ENCODE measurements at places on chromosomes 5 and 9.

- no peak for DNase-seq
These were observed 13.2 kb downstream of the PTGS1 start for GRCh38 chr9:122383992-122384461.

- no peak for DNase-seq
These were observed 220.4 kb downstream of the PARP8 start for GRCh38 chr5:50886657-50887345.

DNA sequence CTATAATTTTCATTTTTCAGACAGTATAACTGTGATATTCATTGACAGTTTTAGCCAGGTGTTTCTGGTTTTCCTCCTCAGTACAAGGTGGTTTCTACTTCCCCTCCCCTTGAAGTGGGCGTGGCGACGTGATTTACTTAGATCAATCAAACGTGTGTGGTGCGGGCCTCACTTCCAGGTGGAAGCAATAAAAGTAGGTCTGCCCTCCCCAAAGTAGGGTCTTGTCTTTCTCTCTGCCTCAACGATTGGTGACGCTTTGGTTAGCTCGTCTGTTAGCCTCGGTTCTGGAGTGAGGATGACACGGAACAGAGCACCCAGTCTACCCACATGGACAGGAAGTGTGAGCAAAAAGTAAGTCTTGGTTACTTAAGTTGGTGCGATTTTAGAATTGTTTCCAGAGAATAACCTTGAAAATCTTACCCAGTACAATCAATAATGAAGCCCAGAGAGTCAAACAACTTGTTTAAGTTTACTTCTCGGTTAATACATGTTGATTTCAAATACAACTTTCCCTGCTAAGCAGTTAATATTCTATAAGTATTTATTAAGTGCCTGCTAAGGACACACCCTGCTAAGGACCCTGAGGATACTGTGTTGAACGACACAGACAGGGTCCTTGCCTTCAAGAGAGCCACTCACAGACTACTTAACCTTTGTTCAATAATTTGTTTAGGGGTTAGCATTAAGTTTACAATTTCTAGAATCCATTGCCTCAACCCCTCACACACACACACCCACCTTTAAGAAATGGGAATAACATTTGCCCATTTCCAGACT is 48.4 kb downstream of the COX7C start:
- DNase-seq: no peak

- no peak for DNase-seq
These were observed 17.1 kb upstream of the SPATA31E1 start for GRCh38 chr9:87865626-87866025.

- DNase-seq: no peak
These were observed 60.1 kb downstream of the OTULIN start for GRCh38 chr5:14724633-14725032.

GRCh38 chr5:150402229-150402773 is 10.4 kb downstream of the CD74 start:
- no peak for DNase-seq

DNA sequence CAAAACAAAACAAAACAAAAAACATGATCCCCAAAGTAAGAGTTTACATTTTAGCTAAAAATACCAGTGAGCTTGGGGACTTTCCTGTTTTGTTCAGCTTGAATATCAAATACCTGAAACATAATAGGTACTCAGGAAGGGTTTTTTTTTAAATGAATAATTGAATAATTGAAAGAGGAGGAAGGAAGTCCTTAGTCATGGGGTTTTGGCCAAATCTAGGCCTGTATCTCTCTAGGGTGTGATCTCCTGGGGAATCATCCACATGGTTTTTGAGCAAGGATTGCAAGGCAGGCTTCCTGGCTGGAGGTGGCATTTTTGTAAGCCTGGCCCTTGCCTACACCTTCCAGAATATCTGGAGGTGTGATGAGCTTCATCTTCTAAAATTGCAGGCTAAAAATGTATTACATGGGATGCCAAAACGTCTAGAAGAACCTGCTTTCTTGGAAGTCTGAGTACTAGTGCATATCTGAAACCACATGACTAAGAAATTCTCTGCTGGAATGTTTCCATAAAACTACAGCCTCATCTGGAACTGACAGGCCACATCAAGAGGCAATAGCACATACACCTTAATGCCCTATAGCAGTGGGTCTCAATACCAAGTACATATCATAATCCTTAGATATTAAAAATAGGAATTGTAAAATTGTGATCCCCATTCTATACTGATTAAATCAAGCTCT is 10.4 kb downstream of the C9 start:
- no peak for DNase-seq

- no peak for DNase-seq
These were observed 15.0 kb downstream of the ACSL6 start for GRCh38 chr5:131996210-131997025.

DNA sequence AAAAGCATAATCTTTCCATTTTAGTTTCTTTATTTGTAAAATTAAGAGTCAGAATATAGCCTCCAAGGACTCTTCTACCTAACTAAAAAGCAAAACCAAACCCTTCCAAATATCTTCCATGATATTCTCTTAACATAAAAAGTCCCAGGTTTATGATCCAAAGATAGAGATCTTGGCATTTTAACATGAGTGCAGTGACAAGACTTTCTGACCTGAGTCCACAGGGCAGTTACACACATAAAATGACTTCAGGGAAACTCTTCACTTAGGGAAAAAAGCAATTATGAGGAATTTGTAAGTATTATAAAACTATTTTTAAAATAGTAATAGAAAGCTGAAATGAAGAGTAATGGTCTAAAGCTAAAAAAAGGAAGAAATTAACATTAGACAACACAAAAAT is 772.6 kb upstream of the DMAC1 start:
- DNase-seq: no peak

DNA sequence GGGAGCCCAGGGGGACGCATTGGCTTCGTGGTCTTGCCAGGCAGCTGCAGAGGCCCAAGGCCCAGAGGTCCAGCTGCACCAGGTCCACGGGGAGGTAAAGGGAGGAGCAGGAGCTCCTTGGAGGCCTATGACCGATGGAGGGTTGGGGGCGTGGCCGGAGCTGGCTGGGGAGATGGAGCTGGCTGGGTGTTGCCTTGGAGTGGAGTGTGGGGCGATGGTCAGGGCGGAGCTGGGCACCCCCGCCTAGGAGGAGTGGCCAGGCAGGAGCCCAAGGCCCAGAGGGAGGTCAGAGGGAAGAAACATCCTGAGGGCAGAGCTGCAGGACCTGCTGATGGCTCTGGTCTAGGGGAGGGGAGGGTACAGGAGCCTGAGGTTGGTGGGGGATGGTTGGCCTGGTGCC is 44.6 kb downstream of the KCNT1 start:
- no peak for DNase-seq

DNA sequence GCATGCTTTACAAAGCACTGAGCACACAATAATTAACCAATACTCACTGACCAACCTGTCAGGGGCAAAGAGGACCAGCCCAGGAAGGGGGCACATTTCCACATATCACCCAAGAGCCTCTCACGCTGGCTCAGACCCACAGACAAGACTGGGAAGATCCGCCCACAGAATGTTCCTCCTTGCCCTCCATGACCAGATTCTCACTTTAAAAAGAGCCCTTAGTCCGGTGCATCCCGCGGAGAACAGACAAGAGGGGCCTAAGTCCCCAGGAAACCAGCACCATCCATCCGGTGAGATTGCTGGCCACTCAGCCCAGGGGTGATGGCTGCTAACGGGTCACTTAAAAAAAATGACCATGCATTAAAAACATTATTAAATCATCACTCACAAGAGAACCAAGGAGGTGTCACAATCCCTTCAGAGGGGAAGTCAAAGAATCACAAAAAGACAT is 32.9 kb downstream of the SEMA4D start:
- no peak for DNase-seq

- DNase-seq: no peak
These were observed 2.3 kb downstream of the NTRK2 start for GRCh38 chr9:84671586-84672521.

- DNase-seq: no peak
These were observed 98.2 kb downstream of the FOCAD start for GRCh38 chr9:20782289-20782688.

DNA sequence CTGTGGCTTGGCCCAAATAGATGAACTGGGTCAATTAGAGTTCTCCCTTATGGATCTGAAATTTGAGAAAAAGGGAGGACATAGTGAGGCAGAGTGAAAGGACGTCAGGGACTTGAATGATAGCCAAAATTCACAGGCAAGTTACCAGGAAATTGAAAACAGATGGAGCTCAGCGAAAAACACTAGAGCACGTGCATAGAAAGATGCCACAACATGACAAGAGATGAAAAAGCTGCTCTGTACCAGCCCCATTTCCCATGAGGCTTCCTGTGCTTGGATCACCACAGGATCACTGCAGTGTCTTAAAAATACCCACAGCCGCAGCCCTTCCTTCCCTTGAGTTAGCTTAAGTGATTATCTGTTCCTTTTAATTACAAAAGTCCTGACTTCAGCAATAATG is 39.0 kb upstream of the HOMER1 start:
- no peak for DNase-seq

DNA sequence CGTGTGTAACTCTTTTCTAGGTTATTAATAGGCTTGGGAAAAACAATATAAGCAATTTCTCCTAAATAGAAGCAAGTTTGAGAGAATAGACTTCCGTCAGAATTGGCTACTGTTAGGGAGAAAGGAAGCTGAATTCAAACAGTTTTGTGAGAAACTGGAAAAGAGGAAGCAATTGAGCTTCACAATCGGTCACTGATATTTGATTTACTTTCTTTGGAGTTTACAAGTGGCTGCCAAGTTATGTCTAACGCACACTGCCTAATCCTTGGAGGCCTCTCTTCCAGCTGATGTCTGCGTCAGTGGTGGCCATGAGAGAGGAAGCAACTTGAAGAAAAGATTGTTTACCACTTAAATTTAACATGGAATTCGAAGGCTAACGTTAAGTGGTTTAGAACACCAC is 319.5 kb downstream of the ADGRV1 start:
- no peak for DNase-seq

- no peak for DNase-seq
These were observed 65.9 kb downstream of the NSG2 start for GRCh38 chr5:174111287-174111973.

- no peak for DNase-seq
These were observed 835.9 kb upstream of the ZNF608 start for GRCh38 chr5:125582352-125582751.

- no peak for DNase-seq
These were observed 52.5 kb downstream of the COL23A1 start for GRCh38 chr5:178537467-178538371.

- no peak for DNase-seq
These were observed 196.6 kb downstream of the TTLL11 start for GRCh38 chr9:121896545-121896943.

GRCh38 chr9:94705162-94705702 is 21.3 kb upstream of the AOPEP start:
- no peak for DNase-seq

DNA sequence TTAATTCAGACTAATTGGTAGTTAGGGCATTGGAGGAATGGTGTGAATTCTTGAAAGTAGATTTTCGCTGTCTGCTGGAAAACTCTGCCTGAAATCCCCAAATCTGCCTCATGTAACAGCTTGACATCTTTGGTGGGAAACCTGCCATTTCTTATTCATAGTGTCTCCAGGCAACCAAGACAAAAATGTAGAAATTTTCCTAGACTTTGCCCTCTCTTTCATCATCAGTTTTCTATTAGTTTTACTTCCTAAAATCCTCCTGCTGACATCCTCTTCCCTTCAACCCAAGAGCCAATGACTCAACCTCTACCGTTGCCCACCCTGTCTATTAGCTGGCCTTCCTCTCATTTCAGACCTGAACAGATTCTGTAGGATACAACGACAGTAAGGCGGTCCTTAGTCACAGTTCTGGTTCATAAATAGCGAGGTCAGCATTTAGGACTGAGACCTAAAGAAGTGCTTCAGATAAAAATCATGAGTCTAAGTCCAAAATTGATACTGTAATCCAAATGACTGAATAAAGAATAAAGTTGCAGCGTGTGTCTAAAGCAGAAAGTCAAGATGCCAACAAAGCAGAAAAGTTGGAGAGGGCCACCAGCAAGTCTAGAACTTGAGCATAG is 133.9 kb downstream of the MUSK start:
- DNase-seq: no peak

GRCh38 chr9:92711844-92712243 is 41.9 kb upstream of the IPPK start:
- DNase-seq: no peak

DNA sequence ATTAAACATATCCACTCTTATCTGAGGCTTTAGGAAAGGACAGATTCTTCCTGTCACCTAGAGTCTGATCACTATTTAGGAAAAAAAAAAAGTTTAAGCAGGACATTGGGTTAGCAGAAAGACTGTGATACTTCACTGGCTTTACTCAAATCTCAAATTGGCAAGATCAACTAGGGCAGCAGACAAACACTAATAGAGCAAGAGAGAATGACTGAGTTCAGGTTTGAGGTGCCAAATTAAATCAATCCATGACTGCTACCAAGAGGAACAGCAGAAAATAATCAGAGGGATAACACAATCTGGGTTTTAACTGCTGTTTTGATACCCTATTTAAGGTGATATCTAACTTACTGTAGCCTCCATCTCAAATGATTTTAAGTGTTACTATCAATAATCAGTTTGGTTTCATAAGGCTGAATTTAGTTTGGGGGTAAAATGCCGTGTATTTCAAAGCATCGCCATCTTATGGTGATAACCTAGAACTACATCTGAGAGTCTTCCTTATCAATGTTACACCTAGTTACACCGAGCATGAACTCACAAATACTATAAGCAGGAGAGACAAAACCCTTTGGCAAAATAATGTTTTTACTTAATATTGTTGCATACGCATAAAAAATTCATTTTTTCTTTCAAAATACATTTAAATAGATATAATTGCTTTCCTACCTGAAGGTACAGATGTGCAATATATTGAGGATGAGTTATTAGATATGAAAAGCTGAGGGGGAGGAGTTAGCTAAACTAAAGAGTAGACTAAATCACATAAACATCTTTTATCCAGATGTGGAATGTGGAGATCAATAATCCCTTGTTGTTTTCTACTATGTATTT is 286.4 kb upstream of the CDH12 start:
- DNase-seq: no peak

GRCh38 chr5:55081541-55081940 is 20.9 kb upstream of the GZMA start:
- DNase-seq: no peak

GRCh38 chr5:135323227-135323626 is 75.8 kb downstream of the MACROH2A1 start:
- DNase-seq: no peak

GRCh38 chr5:103425686-103426454 is 136.7 kb downstream of the NUDT12 start:
- no peak for DNase-seq

DNA sequence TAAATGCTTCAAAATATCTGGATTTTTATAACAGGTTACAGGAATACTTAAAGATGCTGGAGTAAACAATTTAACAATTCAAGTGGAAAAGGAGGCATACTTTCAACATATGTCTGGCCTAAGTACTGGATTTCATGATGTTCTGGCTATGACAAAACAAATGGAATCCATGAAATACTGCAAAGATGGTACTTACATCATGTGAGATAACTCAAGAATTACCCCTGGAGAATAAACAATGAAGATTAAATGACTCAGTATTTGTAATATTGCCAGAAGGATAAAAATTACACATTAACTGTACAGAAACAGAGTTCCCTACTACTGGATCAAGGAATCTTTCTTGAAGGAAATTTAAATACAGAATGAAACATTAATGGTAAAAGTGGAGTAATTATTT is 35.6 kb downstream of the SLC30A5 start:
- DNase-seq: no peak

GRCh38 chr9:134226221-134226930 is 62.0 kb upstream of the RNU6ATAC start:
- no peak for DNase-seq

- DNase-seq: no peak
These were observed 120.2 kb downstream of the TENT4A start for GRCh38 chr5:6833406-6833805.
